AG04449 (cell line): ENCODE measurements at places on chromosomes 3 and 15.
A peak's percentile ranks its signal among the peaks of the same experiment; 100 is the strongest.

DNA sequence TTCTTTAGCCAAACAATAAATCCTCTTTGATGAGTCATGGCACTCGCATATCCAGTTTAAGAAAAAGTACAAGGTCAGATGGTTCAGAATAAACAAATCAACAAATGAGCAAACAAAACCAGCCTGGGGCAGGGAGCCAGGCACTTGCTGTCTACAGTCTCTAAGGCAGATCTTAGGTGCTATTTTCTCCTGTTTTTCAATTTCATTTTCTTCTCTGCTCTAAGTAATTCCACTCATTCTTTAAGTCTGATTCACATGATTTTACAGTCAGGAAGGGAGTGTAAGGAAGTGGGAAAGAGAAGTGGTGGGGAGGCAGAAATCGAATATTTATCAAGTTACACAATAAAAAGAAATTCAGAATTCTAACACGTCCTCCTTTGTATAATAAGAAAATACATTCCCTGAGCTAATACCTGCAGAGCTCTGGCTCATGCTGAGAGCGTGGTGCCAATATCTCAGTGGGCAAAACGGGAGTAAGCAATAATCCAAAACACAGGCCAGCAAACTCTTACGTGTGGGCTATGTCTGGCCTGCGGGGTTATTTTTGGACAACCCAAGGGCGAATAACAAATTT, 298.6 kb downstream of the ADAMTS17 start:
- no peak for DNase-seq

DNA sequence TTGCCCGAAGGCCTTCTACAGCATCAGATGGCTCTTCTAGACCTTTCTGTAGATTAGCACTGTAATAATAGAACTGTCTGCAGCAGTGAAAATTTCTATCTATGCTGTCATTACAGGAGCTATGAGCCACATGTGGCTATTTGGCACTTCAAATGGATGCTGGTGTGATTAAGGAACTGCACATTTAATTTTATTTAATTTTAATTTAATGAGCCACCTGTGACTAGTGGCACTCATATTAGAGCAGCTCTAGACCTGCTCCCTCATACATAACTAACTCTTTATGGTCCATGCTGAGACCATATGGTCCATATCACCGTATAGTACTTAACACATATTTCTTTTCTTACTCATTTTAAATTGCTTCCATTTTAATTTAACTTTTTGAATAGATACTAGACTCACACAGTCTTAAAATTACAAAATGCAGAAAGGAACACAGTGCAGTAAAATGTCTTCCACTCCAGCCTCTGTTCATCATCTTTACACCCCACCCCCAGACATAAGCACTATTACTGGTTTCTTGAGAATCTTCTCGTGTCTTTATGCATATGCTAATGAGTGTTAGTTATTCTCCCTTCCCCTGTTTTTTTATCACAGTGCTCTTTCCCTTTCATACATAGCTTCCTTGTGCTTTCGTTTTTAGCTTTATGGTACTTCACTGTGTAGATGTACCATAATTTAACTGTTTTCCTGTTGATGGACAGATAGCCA, 9.6 kb downstream of the LSM3 start:
- DNase-seq, result no peak

DNA sequence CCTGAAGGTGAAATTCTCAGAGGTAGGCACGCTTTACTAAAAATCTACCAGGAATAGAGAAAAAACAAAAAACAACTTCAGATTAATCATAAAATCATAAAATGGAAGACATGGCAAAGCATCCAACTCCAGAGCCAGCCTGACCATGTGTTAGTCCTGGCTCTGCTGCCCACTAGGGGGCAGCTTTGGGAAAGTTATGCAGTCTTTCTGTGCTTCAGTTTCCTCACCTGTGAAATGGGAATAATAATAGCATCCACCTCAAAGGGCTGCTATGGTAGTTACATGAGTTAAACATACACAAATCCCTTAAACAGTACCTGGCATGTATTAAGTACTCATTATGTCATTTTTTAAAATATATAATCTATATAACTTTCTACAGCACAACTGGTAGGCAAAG, 52.3 kb downstream of the WNT5A start:
- DNase-seq, result no peak

DNA sequence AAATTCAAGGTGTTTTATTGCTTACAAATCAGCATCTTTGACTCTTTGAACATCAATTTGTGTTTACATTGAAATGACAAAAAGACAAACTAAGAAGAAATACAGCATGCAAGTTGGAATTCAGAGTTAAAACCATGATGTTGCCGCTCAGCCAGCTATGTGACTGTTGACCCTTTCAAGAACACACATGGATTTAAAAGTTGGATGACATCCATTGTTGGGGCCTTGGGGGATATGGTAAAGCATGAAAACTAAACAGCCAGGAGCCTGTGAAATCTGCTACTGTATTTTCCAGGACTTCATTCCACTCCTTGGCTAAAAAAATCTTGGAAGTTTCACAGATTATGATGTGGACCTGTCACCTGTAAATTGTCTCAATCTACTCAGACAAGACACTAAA, 4.6 kb downstream of the P2RY1 start:
- DNase-seq, result no peak

DNA sequence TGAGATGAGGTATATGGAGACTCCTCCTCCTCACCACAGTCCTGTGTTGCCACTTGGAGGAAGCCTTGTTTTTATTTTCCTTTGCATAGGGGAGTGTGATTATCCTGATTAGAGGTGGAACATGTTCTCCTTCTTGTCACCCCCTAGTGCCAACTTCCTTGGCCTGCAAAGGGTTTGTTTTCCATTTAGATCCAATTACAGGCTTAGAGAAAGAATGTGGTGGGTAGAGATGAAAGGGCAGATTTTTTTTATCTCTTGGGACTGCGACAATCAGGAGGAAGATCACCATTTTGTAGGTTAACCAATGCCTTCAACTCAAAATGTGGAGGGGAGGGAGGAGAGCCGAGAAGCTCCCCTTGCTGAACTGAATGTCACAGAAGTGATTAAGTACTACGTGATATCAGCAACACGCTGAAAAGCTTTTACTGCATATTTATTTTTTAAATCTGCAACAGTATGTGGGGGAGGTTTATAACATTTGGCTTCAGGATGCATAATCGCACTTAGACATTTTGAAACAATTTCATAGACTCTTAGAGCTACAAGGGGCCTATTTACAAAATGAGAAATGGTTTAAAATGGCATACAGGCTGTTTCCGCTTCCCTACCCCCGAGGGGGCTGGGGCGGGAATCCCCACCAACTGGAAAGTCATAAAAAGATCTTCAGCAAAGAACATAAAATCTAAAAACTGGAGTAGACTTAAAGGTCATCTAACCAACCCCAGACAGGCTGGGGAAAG, 2.4 kb downstream of the LMCD1 start:
- no peak for DNase-seq

- DNase-seq, result no peak
These were observed 25.0 kb downstream of the PLCL2 start for GRCh38 chr3:16909802-16910201.

DNA sequence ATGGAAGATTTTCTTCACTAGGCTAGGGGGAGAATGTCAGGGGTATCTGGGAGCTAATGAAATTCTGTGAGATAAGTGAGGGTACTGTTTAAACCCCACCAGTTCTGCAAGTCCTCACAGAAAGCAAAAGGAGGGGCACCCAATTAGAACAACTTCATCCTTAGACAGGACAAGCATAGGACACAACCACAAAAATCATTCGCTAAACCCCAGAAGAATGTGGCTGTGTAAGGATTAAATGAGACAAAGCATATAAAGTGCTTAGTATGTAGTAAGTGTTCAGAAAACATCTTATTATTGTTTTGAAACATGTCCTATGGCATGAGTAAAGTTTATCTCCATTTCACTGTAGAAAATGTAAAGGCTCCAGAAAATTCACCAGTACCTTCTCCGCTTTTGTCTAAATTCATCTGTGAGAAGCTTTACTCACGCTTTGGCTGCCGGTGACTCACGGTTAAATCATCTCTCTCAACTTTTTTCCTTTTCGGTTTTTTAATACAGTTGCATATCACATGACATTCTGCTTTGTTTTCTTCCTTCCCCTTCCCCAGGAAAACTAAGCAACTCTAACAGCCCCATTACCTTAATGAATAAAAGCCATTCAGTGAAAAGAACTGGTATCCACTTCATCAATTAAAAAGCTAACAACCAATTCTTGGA, 1.7 kb downstream of the CLRN1 start:
- DNase-seq, result peak; percentile 12

DNA sequence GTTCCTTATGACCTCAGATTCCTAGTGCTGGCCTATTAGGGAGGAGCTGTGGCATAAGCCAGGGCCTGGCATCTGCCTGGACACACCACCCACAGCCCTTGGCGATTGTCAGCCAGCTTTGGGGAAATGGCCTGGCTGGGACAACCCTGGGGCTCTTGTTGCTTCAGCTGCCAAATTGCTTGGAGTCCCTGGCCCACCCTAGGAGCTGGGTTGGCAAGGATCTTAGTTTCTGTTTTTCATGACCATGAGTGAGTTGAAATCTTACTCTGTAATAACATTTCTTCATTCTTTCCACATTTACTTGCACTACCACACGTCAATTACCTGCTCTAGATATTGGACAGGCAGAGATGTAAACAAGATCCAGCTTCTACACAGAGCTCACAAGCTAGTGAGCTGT, 1.9 kb upstream of the MYZAP start:
- no peak for DNase-seq

GRCh38 chr15:90495067-90495466, 34.7 kb upstream of the CRTC3 start:
- DNase-seq, result no peak

DNA sequence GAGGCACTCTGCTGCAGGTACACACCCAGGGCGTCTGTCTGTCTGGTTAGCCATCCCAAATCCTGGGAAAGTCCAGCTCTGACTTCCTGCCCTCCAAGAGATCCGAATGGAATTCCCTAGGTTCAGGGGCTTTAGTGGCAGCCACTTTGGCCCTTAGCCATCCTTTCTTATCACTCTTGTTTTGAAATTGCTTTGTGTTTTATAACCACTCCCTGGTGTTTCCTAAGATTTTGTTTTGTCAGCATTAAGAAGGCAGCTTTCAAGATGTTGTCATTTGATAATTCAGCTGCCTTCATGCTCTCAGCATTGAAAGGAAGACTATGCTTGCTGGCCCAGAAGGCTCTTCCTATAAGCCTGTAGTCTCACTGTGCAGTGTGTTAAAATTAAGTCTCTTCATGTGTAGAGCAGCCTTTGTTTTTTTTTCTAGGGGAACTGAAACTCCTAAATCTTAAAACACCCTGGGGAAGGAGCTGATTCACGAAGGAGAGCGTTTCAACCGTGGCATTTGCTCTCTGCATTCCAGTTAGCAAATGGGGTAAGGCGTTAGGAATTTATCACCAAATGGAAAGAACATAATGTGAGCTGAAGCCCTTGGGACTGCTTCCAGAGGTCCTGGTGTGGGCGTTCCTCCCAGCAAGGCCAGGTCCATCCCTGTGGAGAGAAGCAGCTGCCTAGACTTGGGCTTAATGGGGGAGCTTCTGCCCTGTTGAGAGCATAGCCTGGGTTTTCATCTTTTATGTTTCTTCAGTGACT, 14.2 kb upstream of the CLEC3B start:
- DNase-seq, result peak; percentile 79

GRCh38 chr3:189534531-189534930, 96.7 kb upstream of the TP63 start:
- DNase-seq, result no peak

GRCh38 chr3:48431224-48432029, 1.5 kb upstream of the PLXNB1 start:
- no peak for DNase-seq

DNA sequence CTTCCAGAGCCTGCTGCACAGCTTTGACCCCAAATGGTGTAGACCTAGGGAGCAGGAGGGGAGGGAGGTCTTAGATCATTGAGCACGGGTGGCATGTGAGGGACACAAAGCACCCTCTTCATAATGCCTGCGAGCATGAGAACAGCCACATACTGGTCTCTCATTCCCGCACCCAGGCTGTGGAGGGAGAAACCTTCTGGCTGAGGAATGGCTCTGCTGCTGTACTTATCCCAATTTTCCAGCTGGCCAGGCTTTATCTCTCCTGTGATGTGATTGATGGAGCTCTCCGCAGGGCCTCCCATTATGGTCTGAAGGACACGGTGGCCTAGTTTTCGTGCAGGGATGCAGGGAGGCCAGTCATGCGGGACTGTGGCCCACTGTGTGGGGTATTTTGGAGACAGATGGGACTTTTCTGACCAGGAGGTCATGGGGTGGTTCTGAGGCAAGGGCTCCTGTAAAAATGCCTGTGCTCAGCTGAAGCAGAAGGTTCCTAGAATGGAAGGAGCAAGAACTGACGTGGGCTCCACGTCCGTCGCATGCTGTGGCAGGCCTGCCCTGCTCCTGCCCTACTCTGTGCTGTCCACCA, 251.5 kb downstream of the PLCL2 start:
- DNase-seq, result no peak

- no peak for DNase-seq
These were observed 62.6 kb downstream of the OSBPL10 start for GRCh38 chr3:31918179-31919150.

DNA sequence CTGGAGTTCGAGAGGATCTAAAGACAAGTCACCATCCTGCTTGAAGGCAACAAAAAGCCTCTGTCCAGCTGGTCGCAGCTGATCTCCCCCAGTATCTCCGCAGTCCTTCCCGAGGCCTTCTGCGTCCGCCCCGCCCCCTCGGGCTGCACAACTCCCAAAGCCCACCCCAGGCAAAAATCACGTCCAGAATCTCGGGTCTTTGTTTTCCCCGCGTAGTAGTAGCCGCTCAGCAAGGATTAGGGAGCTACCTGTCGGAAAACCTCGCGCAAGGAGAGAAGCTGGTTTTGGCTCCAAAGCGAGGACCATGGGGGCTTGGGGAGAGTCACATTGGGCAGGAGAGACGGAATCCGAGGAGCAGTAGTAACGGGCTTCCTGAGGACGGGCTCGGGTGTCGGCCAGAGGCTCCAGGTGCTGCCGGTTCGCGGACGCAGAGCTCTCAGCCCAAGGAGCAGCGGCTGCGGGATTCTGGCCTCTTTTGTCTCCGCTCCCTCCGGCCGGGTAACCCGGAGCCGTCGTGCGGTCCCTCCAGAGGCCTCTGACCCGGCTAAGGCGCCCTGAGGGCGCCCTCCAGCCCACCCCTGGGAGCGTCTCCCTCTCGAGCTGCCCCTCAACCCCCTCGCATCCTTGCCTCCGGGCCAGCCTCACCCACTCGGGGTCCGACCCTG, 401 bp downstream of the ZSCAN29 start:
- no peak for DNase-seq

- DNase-seq, result no peak
These were observed 433 bp downstream of the FILIP1L start for GRCh38 chr3:100113723-100114412.

DNA sequence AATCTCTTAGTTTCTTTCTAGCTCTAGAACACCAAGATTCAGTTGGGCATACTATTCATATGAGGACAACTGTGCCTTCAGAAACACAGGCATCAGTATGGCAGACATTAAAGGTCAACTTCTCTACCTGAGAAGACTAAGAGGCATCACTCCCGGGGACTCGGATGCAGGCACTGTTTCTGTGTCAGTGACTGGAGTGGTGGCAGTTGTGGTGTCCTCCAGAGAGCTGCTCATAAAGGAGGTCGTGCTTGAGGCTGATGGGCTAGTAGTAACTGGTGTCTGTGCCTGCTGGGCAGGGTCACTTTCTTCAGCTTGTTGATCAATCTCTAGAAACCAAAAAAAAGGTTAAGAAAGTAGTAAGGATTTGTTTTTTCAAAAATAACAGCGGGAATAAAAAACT, 75.2 kb downstream of the FBXL22 start:
- DNase-seq, result no peak
